ENCODE measurements at places on chromosomes 1 and 21.

GRCh38 chr1:210301615-210302000, 27.1 kb upstream of the HHAT start:
- DNase-seq: no peak

GRCh38 chr21:42623694-42624093, 29.7 kb upstream of the PDE9A start:
- no peak for DNase-seq

GRCh38 chr1:5109633-5110032, 455.2 kb downstream of the AJAP1 start:
- no peak for DNase-seq

DNA sequence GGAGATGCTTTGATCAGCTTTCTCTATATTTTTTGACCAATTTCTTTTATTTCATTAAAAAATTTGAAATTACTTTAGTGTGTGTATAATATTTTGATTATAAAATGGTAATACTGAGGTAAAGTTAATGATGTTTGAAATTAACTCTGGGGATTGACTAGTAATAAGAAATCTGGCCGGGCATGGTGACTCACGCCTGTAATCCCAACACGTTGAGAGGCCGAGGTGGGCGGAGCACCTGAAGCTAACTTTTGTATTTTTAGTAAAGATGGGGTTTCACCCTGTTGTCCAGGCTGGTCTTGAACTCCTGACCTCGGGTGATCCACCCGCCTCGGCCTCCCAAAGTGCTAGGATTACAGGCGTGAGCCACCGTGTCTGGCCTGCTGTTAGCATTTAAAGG, 17.5 kb downstream of the SCP2 start:
- DNase-seq: no peak

GRCh38 chr1:218827486-218827885, 346.2 kb upstream of the LYPLAL1 start:
- no peak for DNase-seq

GRCh38 chr1:214143006-214143992, 137.7 kb upstream of the SMYD2 start:
- DNase-seq: no peak

DNA sequence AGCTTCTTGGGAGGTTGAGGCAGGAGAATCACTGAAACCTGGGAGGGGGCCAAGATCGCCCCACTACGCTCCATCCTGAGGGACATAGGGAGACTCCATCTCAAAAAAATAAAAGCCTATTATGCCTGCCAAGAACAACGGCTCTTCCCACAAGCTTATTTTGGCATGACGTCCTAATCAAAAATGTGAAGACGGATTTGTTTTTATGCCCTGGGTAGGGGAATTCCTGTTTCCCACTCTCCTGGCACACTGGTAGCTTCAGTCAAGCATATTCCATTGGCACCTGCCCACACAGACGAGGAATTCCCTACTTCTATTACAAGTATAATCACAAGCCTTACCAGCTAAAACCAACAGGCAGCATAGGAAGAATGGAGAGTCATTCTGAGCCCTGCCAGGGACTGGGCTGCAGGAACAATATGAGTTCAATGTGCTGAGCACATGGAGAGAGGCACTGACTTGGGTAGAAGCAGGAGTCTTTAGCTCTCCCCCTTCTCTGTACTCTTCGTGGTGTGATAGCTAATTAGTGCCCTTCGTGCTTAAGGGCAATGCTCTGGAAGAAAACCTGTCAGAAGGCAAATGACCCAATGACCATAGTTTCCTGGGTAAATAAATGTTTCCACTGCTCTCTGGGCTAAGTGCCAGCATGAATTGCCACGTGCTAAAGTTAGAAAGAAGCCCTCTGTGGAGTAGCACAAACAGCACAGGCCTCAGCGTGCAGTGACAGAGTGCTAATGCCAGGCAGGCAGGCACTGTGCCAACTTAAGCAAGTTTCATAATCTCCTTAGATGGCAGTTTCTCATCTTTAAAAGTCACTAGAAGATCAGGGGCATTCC, 16.8 kb downstream of the TNFSF4 start:
- no peak for DNase-seq

GRCh38 chr21:25624511-25624910, 14.5 kb upstream of the JAM2 start:
- no peak for DNase-seq

GRCh38 chr1:100538913-100539835, 1.2 kb downstream of the GPR88 start:
- peak; percentile 24 for DNase-seq

DNA sequence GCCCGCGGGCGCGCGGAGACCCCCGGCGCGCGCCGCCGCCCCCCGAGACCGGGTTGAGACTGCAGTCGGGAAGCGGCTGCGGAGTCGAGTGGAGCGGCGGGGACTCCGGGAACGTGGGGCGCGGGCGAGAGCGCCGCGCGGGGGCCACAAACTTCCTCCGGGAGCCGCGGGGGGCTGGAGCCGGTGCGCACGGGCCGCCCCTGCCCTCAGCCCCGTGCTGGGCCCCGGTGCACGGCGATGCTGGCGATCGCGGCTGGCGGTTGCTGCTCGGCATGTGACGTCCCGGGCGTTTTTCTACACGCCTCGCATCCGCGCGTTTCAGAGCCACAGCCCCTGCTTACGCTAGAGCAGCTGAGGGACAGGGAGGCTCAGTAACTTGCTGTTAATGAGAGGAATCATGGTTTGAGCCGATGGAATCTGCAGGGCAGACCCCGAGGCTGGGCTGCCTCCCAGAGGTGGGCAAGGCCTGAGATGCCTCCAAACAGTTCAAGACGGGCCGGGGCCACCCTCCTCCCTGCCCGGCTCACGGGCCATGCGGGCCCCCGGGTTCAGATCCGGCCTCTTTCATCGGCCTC, 520 bp downstream of the TMEM201 start:
- no peak for DNase-seq

DNA sequence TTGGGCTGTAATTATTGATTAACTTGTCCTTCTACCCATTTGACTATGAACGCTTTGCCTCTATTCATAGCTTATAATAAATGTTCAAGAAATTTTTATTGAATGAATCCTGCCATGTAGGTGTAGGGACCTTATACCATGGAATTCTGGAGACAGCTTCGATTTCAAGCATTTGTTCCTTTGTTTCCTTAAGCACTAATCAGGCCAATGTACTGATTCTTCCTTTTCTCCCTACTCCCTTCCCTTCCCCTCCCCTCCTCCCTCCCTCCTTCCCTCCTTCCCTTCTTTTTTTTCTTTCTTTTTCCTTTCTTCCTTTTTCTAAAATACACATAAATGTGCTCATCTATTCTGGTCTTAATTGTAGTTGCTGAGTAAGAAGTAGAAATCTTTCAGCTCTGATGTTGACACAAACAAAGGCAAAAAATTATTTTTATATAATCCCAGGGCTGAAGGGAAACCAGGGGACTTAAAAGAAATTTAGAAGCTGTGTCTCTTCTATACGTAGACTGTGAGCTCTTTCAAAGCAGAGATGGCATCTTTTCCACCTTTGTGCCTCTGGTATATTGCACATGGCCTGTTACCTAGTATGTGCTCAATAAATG, 24.9 kb upstream of the DNM3 start:
- DNase-seq: no peak

DNA sequence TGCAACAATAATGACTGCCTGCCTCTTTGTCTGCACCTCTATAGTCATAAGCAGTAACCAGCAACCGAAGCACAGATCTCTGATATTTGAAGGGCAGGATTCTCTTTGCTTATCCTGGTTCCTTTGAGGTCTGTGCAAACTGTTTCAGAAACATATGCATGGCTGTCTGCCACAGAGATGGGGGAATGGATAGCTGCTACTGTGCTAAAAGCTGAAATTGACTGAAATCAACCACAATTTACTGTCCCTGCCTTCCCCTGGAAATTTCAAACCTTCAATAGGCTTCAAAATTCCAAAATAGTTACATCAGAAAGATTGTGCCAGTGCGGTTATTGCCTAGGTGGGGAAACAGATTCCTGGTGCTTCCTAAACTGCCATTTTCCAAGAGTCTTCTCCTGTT, 136.8 kb upstream of the GORAB start:
- no peak for DNase-seq

GRCh38 chr1:239250353-239251035, 135.9 kb upstream of the CHRM3 start:
- no peak for DNase-seq

- DNase-seq: no peak
These were observed 498.2 kb upstream of the BRINP3 start for GRCh38 chr1:190975827-190976226.

- DNase-seq: no peak
These were observed 12.1 kb upstream of the ABL2 start for GRCh38 chr1:179241530-179242097.

- DNase-seq: no peak
These were observed 21.0 kb downstream of the KIF21B start for GRCh38 chr1:201002510-201002909.

GRCh38 chr21:34807881-34808568, 139.2 kb downstream of the CLIC6 start:
- DNase-seq: no peak

GRCh38 chr1:205339717-205340116, 17.0 kb downstream of the KLHDC8A start:
- no peak for DNase-seq

GRCh38 chr1:85295654-85296053, 19.2 kb upstream of the BCL10 start:
- no peak for DNase-seq

DNA sequence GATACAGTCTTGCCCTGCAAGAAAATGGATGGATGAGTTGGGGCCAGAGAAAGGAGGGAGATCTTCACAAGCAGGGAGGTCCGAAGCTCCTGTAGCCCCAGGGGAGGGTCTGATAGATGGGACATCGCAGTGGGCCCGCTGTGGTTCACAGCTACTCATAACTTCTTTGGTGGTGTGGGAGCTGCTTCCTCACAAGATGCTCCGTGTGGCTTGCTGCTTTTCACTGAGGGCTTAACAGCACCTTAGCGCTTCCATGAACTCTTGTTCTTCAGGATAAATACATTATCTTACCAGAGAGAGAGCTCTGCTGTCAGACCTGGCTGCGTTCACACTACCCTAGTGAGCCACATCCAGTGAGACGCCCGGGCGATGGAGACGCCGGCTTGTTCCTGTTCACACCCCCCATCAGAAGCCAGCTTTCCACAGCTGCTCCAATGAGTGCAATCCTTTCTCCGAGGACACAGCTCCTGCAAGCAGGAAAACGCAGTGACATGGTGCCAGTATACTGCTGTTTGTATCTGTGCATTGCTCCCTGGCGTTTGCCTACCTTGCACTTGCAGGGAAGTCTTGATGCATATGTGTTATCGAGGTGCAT, 599.8 kb downstream of the AJAP1 start:
- DNase-seq: no peak

GRCh38 chr1:118012515-118013124, 83.1 kb downstream of the WDR3 start:
- no peak for DNase-seq

- DNase-seq: no peak
These were observed 21.3 kb downstream of the CCDC30 start for GRCh38 chr1:42484382-42484781.

GRCh38 chr1:159889821-159890252, 10.1 kb downstream of the CFAP45 start:
- DNase-seq: no peak

DNA sequence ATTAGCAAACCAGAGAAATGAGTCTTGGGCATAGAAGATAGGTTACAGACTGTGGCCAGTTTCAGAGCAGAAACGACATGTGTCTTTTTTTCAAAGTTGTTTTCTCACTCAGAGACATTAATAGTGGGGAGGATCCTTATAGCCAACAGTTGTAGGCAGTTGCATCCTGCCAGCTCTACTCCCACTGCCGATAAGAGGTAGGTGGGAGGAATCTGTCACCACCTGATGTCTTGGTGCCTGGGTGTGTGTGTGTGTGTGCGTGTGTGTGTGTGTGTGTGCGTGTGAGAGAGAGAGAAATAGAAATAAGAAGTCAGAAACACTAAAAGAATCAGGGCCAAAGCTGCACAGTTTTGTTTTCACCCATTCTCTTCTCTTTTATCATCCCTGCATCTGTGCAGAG, 219.5 kb downstream of the ZP4 start:
- DNase-seq: no peak

DNA sequence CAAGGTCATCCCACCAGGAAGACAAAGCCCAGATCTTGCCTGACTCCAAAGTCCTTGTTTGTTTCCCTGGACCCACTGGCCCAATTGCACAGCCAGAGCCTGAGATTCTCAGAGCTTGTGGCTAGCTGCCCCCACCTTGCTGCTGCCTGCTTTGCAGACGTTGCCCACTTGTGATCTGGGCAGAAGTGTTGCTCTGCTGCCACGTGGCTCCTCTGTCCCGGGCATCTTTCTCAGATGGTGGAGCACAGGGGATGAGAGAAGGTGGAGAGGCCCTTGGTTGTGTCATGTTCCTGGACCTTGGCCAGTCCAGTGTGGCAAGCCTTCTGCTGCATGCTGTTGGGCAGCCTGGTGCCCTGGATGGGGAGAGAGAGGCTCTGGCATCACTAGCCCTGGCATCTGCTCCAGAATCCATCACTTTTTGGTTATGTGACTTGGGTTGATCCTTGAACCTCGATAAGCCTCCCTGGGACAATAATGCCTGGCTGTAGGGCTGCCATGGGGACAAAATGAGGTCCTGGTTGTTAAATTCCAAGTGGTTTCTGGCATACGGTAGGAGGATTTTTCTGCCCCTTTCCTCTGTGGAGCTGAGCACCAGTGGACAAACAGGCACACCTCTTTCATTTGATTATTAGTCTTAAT, 1.5 kb upstream of the NR0B2 start:
- DNase-seq: no peak

GRCh38 chr1:210758761-210759160, 375.2 kb downstream of the KCNH1 start:
- DNase-seq: no peak

GRCh38 chr21:27320868-27321267, 354.0 kb upstream of the ADAMTS5 start:
- no peak for DNase-seq

GRCh38 chr1:63738772-63739171, 35.0 kb upstream of the ROR1 start:
- DNase-seq: no peak
